ENCODE measurements at places on chromosomes 3 and 15.
A peak's percentile ranks its signal among the peaks of the same experiment; 100 is the strongest.

GRCh38 chr3:157746391-157746790, 243.2 kb upstream of the VEPH1 start:
- no peak for DNase-seq

DNA sequence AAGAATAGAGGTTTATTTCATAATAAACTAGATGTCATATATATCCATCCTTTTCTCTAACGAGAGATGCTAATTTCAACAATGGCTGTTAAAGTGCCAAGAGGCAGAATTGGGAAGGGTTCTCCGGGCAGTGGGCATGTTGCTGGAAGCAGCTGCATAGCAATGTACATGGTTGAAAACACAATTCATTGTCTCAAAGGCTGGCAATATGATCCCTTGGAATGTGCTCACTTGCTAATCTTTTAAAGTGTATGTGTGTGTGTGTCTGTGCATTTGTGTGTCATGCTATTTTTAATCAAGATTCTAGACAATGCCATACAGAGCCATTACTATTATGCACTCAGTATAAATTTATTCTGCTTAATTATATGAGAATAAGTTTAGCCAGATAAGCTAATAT, 1020.3 kb downstream of the NAALADL2 start:
- DNase-seq, result no peak

- peak; percentile 62 for DNase-seq
These were observed 127.8 kb downstream of the HCN4 start for GRCh38 chr15:73240866-73241499.

- no peak for DNase-seq
These were observed 60.3 kb downstream of the RGMA start for GRCh38 chr15:93028632-93029213.

DNA sequence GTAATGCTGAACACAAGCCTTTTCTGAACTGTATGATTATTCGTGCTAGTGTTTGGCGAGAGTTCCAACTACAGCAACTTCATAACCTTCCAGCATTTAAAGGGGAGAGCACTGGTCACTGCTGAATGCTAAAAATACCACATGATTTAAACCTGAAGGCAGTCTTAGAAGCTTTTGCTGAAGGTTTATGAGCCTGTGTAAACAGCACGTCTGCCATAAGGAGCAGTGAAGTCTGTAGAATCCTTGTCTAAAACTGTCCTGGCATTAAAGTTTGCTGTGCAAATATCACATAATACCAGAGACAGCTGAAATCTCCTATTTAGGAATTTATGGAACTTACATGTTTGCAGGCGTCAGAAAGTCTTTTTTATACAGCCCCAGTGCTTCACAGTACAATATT, 5.9 kb downstream of the SATB1 start:
- DNase-seq, result no peak

DNA sequence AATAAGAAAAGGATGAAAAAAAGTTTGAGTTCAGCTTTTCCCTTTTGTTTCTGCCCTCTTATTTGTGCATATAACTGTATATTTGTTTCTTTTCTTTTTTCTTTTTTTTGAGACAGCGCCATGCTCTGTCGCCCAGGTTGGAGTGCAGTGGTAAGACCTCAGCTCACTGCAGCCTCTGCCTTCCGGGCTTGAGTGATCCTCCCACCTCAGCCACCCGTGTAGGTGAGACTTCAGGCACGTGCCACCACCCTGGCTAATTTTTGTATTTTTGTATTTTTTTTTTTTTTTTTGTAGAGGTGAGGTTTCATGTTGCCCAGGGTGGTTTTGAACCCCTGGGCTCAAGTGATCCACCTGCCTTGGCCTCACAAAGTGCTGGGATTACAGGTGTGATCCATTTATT, 31.4 kb downstream of the RNF111 start:
- DNase-seq, result no peak

GRCh38 chr15:60696523-60696859, 217.5 kb upstream of the ICE2 start:
- no peak for DNase-seq

GRCh38 chr15:34019369-34019990, 19.5 kb downstream of the AVEN start:
- DNase-seq, result no peak

DNA sequence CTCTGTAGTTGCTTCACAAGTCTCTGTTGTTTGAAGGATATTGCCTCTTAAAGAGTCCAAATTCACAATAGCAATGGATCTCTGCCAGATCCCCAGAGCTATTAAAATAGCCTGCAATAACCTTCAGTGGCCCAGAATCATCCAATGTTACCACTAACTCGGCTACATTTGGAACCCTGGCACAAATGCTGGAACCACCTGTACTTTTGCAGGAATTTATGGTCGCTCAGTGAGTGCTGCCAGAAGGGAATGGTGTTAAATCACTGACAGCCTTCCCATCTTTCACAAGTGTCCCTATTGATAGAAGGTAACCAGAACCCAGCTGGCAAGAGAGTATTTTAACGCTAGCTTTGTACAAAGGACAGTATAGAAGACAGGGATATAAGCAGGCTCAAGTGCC, 298.8 kb upstream of the PLSCR5 start:
- no peak for DNase-seq

- DNase-seq, result no peak
These were observed 32.0 kb downstream of the CA12 start for GRCh38 chr15:63349621-63350020.

DNA sequence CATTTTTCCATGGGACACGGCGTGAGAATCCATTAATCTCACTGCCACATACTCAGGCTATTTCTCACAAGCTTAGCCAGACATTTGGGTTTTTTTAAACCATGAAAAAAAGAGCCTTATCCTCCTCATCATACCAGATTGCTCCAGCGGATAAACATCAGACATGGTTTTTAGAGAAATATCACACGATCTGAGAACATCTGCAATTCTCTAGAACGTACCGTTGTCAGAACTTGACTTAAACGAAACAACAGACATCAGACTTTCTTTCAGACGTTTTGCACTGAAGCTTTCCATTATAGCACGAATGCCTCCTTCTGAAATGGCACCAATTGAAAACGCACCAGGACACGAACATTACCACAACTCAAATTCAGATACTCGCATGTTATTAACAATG, 744.2 kb upstream of the CFAP20DC start:
- no peak for DNase-seq

GRCh38 chr3:72123908-72124441, 339.0 kb upstream of the PROK2 start:
- DNase-seq, result peak; percentile 16

- no peak for DNase-seq
These were observed 33.4 kb downstream of the CPEB1 start for GRCh38 chr15:82613747-82614146.

DNA sequence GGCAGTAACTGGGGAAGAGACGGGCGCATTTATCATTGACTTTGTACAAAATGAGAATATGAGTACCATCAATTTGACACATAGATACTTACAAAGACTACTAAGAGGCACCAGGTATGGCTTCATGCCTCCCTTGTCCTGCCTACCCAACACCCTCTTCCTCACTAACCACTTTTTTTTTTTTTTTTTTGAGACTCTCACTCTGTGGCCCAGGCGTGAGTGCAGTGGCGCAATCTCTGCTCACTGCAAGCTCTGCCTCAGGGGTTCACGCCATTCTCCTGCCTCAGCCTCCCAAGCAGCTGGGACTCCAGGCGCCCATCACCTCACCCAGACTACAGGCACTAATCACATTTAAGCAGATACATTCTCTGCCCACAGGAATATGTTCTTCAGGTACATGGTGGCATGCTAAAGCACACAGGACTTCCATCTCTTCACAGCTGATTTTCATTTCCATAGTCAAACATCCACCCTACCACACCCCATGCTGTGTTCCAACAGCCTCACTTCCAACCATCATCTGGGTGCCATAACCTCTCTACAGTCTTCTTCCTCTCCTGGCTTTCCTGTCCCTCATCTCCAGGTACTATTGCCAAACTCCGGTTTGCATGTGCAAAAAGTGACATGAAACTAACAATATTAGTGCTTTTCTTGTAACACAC, 41.7 kb downstream of the RAB27A start:
- no peak for DNase-seq

DNA sequence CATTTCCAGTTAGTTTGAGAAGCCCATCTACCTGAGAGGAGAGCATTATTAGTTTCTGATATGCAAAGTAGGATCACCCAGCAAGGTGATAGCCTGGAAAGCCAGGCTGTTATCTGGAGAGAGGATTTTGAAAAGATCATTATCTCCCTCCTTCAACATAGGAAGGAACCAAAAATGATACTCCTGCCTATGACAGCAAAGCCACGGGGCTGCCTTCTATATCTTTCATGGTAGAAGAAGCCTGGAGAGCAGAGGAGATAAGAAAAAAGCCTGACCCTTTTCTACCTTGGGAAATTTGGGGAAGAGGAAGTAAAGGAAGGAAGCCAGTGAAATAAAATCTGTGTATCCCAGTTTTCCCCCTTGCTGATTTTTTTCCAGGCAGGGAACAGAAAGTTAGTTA, 205.5 kb downstream of the MFSD1 start:
- DNase-seq, result no peak

Measured in stimulated activated CD4-positive, alpha-beta T cell treated with anti-CD3 and anti-CD28 coated beads, TNF-alpha, amount 100 ng/mL, for 24 hours (primary cell).